ENCODE measurements at places on chromosomes 6 and 20.

GRCh38 chr6:44024574-44025219, 102.6 kb downstream of the MRPL14 start:
- DNase-seq: no peak

- no peak for DNase-seq
Observed at GRCh38 chr6:139839506-139840156, 465.2 kb upstream of the CITED2 start.

DNA sequence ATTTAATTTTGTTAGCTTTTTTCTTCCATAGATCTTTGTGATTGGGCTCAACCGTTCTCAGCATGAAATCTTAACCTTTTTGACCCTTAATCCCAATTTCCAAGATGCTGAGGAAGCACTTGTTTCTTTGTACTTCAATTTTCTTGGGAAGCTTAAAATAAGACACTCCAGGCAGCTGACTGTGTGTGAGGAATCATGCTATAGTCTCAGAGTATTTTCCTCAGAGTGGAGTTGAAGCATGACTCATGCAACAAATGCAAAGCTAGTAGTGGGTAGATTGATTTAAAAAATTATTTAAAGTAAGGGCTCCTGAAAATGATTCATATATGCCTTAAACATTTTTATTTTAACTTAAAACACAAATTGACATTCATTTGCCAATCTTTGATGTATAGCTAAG, 168.7 kb downstream of the BTBD3 start:
- no peak for DNase-seq

DNA sequence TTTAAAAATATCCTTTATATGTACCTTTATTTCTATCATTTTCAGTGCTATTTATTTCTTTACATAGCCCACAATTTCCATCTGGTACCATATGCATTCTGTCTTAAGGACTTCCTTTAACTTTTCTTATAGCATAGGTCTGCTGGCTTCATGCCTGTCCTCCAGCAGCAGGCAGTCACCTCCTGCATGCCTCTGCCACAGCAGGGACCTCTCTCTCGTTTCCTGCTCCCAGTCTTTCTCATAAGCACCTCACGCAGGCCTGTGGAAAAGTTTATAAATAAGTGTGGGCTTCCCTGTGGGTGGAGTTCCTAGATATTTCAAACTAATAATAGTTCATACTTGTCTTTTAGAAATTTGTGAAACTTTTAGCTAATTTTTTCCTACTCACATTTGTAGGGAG, 133.9 kb downstream of the KCNQ5 start:
- DNase-seq: no peak

DNA sequence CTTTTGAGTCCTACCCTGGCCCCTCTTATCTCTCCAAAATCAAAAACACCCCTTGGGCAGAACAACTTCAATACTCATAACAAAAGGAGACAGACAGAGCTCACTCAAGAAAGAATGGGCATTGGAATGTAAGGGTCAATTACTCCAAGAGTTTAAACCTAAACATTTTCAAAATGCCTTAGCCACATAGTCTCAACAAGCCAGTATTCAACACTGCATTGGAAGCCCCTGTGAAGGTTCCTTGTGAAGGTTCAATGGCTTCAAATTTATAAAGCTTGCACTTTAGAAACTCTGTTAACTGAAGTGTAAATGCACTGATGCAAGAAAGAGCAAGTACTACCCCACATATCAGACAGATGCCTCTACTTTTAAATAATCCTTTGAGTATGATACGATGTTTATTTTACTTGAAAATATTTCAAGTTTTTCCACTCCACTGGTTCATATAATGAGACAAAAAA, 139.1 kb upstream of the LAMP5 start:
- DNase-seq: no peak

GRCh38 chr6:65979120-65979519, 272.1 kb upstream of the EYS start:
- no peak for DNase-seq

DNA sequence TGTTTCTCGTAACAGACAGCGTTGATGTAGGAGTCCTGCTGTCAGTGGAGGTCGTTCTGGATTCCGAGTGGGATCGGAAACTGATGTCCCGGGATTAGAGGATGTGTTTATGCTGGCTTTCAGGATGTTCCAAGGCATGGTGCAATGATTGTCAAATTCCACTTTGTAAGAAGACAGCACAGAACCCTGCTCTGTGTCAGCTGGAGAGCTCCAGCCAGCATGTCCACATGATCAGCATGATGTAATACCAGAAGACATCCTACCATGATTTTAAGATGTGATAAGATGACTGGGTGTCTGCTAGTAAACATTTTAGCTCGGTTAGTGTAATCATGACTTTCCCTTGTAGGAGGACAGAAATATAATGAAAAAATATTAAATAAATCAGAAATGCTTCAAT, 20.3 kb downstream of the ENPP1 start:
- no peak for DNase-seq

- no peak for DNase-seq
Observed at GRCh38 chr6:15522427-15522826, 140.4 kb downstream of the DTNBP1 start.

DNA sequence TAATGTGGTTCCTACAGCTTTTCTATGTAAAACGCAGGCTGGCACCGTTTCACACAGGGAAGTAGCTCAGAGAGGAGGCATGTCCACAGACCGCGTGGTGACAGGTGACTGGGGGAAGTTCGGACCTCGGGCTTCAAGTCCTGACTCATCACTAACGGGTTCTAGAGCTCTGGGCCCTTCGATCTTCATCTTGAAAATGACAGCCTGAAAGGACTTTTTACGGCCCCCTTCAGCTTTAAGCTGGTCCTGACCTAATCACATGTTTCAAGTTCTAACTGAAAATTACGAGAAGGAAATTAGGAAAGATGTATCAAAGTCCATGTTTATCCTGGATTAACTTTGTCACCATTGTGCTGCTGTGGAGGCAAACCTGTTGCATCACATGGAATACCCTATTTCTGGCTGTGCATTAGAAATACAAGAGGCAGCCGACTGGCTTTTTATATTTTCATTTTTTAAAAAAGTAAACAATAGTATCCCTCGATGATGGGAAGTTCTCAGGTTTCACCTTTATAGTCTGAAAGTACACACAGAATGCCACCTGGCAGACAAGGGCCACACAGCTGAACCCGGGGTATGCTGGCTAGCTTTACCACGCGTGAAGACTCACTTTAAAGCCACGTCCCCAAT, 2.0 kb downstream of the MAN1A1 start:
- peak; percentile 5 for DNase-seq

GRCh38 chr20:20546402-20546801, 166.0 kb downstream of the RALGAPA2 start:
- peak; percentile 42 for DNase-seq

DNA sequence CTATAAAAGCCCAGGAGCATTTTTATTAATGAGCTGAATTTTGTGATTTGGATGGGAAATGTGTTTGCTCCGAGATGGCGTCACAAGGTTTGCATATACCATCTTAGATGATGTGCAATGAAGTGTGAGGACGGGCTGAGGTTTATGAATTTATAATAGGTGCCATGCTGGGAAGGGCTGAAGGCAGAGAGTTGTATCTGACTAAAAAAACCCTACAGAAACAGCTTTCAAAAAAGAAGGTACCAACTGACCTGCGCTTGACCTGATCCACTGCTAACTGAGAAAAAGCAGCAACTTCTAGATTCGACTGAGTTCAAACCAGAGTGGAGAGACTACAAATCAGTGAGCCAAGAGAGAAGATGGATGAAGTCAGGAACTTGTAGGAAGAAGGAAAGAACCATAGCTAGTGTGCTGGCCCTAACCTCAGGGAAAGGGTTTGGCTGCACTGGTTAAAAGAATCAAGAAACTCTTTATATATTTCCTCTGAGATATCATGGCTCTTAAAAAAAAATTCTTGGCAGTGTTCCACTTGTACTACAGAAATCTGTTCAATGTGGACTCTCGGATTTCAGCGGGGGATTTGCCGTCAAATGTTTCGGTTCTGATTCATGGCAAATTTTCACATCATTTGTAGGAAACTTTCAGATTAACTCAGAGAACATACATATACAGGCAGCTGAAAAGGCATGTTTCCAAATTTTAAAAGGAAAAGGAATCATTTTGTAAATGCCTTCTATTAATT, 56.5 kb upstream of the HDGFL1 start:
- DNase-seq: no peak

- DNase-seq: no peak
Observed at GRCh38 chr6:159464816-159465215, 228.2 kb downstream of the SOD2 start.

GRCh38 chr20:57613481-57613921, 6.7 kb downstream of the ZBP1 start:
- no peak for DNase-seq

DNA sequence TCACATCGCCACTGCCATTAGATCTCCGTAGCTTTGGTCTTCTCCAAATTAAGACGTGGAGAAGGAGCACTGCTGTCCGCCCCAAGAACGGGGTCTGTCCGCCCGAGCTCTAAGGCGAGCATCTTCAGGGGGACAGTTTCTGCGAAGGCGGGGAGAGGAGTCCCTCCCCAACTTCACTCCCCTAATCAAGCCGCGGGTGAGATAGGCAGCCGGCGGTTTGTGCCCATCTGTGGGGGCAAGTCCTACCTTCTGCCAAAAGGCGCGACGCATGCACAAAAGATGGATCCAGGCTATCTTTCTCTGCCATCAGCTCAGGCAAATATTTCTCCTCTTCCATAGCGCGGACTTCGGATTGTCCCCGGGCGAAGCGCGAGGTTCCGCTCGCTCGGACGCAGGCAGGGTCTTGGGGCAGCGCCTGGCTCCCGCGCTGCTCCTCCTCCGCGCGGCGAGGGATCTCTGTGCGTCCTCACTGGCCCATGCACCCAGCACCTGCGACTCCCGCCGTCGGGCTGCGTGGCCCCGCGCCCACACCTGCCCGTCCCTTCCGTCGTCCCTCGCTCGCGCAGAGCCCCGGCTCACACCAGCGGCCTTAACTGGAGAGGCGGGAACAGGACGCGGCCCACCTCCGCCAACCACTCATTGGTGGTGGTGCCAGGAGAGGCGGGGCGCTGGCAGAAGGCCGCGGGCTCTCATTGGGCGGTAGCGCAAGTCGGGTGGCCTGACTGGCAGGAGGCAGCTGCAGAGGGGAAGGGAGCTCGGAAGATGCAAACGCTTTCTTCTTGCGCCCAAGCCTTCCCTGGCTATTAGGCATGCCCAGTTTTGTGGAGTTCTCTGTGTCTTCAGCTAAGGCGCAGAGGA, at the start of gene KHDRBS2:
Gene KHDRBS2 (minus strand): TSS at position 614 of the 858 bp plus-strand sequence.
- peak; percentile 69 for DNase-seq

GRCh38 chr6:53735896-53736295, 58.9 kb upstream of the LRRC1 start:
- DNase-seq: no peak

DNA sequence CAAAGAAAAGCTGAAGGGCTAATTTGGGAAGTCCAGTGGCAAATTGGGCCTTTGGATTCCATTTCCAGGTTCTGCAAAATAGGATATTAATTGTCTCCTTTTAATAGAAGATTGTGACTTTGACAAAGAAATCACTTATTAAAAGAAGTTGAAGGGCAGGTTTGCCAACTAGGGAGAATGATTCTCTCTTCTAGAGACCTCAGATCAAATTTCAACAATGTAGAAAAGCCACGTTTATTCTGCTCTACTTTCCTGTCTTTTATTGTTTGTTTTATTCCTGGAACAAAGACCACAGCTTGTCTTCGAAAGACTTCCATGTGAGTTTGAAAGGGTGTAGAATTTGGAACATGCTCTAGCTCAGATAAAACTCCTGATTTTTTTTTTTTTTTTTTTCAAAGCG, 65.5 kb upstream of the PRL start:
- peak; percentile 40 for DNase-seq

GRCh38 chr20:61719691-61720347, 345.9 kb downstream of the TAF4 start:
- DNase-seq: no peak

DNA sequence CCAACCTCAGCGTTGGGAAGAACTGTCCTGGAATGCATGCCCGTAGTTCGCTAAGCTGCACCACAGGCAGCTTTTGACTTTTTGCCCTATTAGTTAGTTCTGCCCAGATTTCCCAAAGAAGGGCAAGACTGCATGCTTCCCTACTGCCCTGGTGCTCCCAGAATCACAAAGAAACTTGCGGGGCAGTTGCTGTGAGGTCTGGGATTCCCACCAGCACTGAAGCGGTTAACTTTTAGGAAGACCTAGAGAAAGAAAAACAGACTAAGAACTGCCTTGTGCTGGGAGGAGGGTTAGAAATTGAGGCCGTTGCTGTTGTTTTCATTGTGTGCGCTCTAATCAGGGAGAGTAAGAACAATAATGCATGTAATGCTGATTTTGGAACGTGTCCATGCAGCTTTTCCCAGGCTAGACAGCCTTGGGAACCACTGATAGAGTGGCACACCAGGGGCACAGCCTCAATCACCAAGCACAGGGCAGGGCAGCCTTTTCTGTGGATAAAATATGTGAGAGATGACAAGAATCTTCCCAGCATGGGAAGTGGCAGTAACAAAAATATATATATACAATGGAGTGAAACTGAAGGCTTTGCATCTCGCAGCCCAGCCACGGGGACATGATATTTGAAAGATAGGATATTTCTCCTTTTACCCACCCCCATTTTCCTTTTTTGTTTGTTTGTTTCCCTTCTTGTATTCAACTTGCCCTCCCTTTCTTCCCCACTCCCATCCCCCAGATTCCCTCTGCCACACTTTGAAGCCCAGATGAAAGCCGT, 137.7 kb upstream of the HEY2 start:
- peak; percentile 47 for DNase-seq

- DNase-seq: no peak
Observed at GRCh38 chr6:117167520-117168271, 97.7 kb upstream of the VGLL2 start.

- DNase-seq: no peak
Observed at GRCh38 chr20:13017883-13018535, 9.2 kb downstream of the SPTLC3 start.

DNA sequence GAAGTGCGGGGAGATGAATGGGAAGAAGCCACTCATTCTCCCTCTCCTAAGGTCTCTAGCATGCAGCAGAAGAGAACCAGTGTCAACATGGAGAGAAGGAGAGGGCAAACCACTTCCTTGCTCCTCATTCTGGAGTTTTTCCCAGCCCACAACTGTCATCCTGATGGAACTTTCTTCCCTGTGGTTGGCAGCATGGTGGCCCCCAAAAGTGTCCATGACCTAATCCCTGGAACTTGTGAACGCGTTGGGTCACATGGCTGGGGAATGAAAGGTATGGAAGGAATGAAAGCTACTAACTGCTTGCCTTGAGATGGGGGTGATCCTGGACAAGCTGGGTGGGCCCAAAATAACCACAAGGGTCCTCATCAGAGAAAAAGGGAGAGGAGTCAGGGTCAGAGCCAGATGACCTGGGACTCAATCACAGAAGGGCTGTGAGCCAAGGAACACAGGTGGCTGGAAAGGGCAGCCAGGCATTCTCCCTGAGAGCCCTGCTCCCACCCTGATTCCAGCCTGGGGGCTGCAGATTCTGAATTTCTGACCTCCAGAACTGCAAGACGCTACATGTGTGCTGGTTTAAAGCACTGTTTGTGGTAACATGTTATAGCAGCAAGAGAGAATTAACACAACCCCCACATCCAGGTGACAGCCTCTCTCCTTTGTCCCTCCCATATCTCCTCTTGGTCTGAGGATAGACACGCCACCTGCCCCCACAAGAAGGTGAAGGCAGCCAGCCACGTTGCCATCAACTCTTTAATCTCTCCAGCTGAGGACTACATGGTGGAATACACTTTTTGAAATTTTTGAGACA, 63.2 kb downstream of the PYGB start:
- DNase-seq: no peak
